ENCODE measurements at places on chromosomes 5 and 9. TPM values are rescaled to one million over a fixed set of nuclear protein-coding genes. Genes with fewer than 3 reads are reported as not detected.

Gene PCDHB4
- 0.05 TPM for total RNA-seq

Gene PCDHGA12
- not detected for total RNA-seq

Gene SNCAIP
- 0.05 TPM for total RNA-seq

Gene CDC14B
- total RNA-seq = 10.1 TPM

Gene CCL27
- not detected for total RNA-seq

Gene NEUROG1
- not detected for total RNA-seq

Gene TSLP
- not detected for total RNA-seq

Gene IFNA7
- total RNA-seq = not detected

Gene HK3
- not detected for total RNA-seq

Gene IL4
- not detected for total RNA-seq

Gene MAPKAP1
- 73.0 TPM for total RNA-seq

Gene PCDHB11
- 0.11 TPM for total RNA-seq

Gene FOXD4L5
- not detected for total RNA-seq

Gene OR13F1
- not detected for total RNA-seq

Gene HAVCR2
- total RNA-seq = 0.52 TPM

Gene OTP
- total RNA-seq = 0.07 TPM

Gene SDHA
- 121 TPM for total RNA-seq

Gene ZBTB6
- 6.1 TPM for total RNA-seq

Gene DOCK8
- 0.32 TPM for total RNA-seq
